ENCODE measurements at places on chromosomes 4 and X.

DNA sequence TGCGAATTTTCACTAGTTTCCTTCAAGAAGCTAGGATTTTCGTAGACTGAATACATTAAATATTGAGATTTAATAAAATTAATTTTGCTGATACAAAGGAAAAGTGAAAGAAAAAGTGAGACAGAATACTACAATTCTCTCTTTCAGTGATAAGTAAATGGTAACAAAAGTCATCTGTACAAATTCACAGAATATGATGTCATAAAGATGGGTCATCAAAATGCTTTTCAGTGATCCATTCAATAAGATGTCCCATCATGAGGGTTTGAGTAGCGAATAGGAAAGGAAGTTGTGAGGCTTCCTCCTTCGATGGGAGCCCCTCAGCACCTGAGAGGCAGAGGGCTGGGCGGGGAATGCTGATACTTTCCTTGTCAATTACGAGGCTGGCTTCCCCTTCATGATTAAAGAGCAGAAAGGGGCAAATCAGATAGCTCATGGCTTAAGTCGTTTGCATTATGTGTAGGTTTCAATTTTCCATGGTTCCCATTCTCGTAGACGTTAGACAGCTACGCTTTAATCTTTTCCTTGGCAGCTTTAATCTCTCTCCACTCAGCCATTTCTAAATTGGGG lies 108.8 kb upstream of the SORBS2 start:
- no peak for DNase-seq

DNA sequence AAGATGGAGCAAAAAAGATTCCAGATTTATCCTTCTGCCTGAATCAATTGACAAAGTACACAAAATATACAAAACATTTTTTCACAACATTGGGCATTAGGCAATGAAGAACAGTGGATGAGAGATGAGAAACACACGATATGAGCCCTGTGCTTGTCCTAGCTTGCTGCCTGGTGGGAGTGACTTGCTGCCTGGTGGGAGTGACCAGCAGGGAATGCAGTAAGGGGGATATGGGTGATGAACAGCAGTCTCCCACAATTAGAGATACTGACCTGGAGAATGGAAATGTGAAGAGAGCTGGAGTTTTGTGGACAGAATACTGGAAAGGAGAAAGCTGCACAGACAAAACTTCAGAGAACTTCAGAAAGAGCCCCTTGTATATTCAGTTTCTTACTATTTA lies 629.4 kb upstream of the FRG1 start:
- no peak for DNase-seq

GRCh38 chrX:41603596-41603995 lies 85.2 kb upstream of the GPR34 start:
- DNase-seq: no peak

DNA sequence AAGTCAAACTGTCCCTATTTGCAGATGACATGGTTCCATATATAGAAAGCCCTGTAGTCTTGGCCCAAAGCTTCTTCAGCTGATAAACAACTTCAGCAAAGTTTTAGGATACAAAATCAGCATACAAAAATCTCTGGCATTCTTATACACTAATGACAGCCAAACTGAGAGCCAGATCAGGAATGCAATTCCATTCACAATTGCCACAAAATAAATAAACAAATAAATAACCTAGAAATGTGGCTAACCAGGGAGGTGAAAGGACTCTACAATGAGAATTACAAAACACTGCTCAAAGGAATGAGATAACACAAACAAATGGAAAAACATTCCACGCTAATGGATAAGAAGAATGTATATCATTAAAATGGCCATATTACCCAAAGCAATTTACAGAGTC lies 52.9 kb upstream of the CXCL8 start:
- no peak for DNase-seq

- DNase-seq: no peak
Observed at GRCh38 chrX:86714441-86714840, 566.2 kb downstream of the DACH2 start.

GRCh38 chr4:4990857-4991540 lies 28.3 kb downstream of the CYTL1 start:
- DNase-seq: peak; percentile 87

- DNase-seq: no peak
Observed at GRCh38 chr4:141065872-141066271, 67.4 kb downstream of the RNF150 start.

DNA sequence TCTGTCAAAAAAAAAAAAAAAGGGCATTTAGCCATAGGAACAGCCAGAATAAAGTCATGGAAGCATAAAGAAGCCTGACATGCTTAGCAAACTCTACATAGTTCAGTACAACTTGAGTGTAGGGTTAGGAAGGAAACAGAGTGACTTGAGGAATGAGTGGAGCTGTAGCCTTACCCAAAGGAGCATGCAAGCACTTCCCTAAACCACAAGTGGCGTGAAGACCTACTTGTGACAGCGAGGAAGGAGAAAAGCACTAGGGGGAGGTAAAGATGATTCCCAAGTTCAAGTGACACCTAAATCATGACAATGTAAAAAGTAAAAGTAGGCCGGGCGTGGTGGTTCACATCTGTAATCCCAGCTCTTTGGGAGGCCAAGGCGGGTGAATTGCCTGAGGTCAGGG lies 21.8 kb upstream of the IQSEC2 start:
- no peak for DNase-seq

- no peak for DNase-seq
Observed at GRCh38 chr4:3351997-3352396, 59.2 kb downstream of the RGS12 start.

GRCh38 chrX:13778916-13779315 lies 38.0 kb downstream of the GPM6B start:
- DNase-seq: no peak

- no peak for DNase-seq
Observed at GRCh38 chr4:173685831-173686210, 155.8 kb upstream of the HAND2 start.

DNA sequence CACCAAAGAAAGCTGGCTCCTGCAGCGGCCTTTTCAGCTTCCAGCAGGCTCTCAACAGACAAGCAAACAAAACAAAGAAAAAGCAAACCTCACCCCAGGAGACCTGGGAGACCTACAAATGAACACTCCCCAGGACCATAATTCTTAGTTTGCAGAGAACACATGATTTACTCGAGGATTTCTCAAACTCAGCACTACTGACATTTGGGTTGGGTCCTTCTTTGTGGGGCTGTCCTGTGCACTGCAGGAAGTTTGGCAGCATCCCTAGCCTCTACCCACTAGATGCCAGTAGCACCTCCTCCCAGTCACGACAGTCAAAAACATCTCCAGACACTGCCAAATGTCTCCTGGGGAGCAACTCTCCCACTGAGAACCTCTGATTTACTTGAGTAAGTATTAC lies 21.9 kb downstream of the APOO start:
- DNase-seq: no peak

Measured in coronary artery (tissue), 2 donors.